ENCODE measurements at places on chromosomes 12 and 14.

- no peak for DNase-seq
Observed at GRCh38 chr12:38142974-38143373, 173.6 kb upstream of the ALG10B start.

GRCh38 chr12:92446083-92446460 is 256.7 kb upstream of the PLEKHG7 start:
- DNase-seq = no peak

DNA sequence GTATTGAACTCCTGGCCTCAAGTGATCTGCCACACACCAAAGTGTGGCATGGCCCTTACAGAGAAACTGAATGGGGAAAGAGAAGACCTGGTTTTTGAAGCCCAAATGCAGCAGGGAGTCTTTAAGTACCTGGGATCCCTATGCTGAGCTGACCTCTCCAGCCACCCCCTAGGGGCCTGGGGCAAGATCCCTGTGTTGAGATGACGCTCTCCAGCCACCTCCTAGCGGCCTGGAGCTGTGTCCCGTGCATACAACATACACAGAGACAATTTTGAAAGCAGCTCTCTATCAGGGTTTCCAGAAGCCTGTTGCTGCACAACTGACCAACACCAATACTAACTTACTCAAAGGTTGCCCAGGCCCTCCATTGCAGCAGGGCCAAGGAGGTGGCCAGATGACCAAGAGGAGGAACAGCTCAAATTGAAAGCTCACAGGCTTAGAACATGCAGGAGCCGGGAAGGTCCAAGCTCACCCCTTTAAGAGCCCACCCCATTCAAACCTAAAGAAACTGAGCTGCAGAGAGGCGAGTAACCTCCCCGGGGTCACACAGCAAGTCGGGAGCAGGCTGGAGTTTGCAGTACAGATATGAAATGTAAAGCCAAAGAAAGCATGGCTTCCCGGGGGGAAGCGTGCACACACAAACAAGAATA is 31.5 kb downstream of the TTC7B start:
- no peak for DNase-seq

DNA sequence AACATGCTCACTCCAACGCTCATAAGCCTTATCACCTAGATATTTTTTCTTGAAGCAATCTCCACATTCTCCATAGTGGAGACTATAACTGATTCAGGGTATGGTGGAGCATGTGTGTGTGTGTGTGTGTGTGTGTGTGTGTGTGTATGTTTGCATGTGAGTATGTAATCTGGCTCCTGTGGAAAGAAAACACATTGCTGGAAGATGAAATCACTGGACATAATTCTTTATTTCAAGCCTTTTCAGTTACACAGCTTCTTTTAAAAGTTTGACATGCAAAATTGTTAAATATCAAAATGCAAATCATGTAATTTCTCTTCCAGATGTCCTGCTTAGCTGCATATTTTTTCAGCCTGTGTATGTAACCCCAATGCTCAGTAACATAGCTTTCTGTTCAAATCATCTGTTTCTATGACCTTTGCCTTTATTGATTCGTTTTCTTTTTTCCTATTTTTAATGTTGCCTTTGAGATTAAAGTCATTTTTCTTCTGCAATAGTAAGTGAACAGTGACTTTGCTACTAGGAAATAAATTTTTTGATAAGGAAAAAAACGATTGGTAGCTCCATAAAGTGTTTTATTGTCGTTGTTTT is 80.5 kb upstream of the BTG1 start:
- DNase-seq = no peak

GRCh38 chr12:7961395-7962178 is 25.6 kb upstream of the SLC2A3 start:
- no peak for DNase-seq

DNA sequence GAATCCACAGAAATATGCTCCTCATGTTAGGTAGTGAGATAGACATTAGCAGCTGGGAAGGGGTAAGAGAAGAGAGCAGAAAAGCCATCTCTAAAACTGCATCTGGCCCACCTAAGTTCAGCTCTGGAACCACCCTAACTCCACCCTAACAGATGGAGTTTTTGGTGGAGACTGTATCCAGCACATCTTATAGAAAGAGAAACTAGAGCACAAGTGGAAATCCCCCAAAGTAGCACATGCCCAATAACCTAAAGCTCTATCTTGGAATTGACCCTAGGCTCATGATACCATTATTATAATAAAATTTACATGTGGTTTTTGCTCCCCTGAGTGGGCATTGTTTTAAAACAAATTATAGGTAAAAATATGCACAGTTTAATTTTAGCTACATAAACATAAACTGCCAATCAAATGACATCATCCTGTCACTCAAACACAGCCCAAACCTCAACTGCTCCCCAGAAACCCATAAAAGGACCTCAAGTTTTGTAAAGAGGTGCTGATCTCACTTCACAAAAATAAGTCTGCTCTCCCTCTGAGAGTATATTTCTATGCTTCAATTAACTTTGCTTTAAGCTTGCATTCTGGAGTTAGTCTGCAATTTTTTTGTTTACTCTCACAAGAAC is 206.4 kb downstream of the PIK3C2G start:
- no peak for DNase-seq

DNA sequence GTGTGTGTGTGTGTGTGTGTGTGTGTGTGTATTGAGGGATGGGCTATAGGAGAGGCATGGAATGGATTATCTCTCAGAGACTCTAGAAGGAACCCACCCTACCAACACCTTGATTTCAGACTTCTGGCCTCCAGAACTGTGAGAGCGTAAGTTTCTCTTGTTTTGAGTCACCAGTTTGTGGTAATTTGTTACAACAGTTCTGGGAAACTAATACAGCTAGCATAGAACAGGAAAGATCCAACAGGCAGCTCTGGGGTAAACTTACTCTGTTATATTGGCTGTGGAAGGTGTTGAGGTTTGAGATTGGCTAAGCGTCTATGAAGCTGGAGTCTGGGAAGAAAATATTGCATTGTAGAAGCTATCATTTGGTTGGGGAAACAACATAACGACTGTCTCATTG is 334.3 kb downstream of the AACS start:
- DNase-seq = no peak

- DNase-seq = no peak
Observed at GRCh38 chr14:105660816-105661531, 134.6 kb downstream of the TMEM121 start.

- no peak for DNase-seq
Observed at GRCh38 chr14:70113211-70113610, 75.5 kb downstream of the SLC8A3 start.

GRCh38 chr14:29601616-29602015 is 326.0 kb downstream of the PRKD1 start:
- DNase-seq = no peak

DNA sequence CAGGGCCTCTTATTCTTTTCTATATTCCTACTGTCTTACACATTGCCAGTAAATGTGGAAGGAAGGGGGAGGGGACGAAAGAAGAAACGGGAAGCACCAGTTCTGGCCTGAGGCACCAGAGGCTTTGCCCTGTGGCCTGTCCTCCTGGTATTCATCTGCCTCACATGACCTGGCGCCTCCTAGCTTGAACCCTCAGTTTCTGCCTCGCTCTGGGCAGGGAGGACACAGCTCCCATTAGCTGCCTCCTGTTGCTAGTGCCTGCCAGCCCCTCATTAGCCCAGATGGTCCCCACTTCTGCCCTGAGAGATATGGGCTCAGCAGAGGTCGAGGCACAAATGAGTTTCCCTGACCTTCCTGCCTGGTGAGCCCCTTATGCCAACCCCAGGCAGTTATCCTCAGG is 3.0 kb upstream of the PLEKHG6 start:
- no peak for DNase-seq

DNA sequence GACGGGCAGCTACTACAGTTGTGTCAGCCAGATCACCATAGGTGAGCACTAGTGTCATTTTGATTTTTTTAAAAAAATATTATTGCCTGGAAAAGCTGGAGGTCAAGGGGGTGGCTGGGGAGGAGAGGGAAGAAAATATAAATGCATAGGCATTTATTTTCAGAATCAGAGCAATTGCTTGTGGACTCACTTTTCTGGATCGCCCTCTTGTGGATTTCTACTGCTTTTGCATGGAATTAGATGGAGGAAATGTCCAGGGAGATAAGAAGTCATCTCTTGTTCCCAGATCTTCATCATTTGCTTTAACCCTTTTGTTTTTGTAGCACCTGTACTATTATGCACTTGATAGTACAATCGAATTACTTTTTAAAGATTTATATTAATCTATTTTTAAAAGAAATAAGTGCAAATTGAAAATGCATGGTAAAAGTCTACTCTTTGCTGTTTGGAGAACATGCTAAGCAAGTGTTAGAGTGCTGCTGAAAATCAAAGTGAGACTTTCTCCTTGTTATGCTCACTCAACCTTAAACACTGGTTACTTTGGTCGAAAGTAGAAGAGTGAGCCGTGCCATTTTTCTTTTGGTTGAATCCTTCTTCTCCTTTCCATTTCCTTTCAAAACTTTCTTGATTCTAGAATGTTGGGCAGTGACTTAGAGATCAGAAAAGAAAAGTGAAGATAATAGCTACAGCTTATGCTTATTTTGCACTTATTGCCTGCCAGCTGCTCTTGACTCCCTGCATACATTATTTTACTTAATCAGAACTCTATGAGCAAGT is 60.6 kb upstream of the ANO4 start:
- no peak for DNase-seq

- DNase-seq = no peak
Observed at GRCh38 chr12:81340910-81341309, 263.0 kb downstream of the ACSS3 start.

- DNase-seq = no peak
Observed at GRCh38 chr12:75720812-75721641, 209.6 kb upstream of the KRR1 start.

GRCh38 chr12:110102255-110102654 is 21.9 kb upstream of the IFT81 start:
- no peak for DNase-seq

GRCh38 chr14:28635387-28635786 is 131.2 kb upstream of the FOXG1 start:
- peak; percentile 29 for DNase-seq

DNA sequence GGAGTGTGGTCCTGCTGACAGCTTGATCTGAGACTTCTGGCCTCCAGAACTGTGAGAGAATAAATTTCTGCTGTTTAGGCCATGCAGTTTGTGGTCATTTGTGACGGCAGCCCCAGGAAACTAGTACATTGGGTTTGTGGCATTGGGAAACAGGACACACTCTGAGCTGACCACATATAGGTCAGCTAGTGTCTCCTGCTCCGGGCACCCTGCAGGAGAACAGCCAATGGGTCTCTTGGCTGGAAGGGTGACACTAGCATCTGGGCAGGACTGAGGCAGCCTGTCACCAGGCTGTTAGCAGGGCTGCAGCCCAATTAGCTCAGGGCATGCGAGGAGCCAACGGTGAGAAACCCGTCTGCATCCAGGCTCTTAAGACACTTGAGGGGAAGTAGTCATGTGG is 83.2 kb downstream of the PITPNM2 start:
- no peak for DNase-seq

DNA sequence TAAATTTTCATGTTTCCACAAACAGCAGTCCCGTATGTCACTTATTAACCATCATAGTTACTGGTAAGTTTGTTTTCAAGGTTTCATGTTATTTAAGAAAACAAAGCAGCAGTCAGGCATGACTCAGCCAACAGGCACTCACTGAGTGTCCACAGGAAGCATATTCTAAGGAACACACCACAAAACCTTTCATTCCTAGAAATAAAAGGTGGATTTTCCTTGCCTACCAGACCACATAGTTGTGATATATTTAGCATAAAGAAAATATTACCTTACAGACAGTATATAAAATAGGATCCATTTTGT is 143.3 kb upstream of the AVPR1A start:
- DNase-seq = no peak

DNA sequence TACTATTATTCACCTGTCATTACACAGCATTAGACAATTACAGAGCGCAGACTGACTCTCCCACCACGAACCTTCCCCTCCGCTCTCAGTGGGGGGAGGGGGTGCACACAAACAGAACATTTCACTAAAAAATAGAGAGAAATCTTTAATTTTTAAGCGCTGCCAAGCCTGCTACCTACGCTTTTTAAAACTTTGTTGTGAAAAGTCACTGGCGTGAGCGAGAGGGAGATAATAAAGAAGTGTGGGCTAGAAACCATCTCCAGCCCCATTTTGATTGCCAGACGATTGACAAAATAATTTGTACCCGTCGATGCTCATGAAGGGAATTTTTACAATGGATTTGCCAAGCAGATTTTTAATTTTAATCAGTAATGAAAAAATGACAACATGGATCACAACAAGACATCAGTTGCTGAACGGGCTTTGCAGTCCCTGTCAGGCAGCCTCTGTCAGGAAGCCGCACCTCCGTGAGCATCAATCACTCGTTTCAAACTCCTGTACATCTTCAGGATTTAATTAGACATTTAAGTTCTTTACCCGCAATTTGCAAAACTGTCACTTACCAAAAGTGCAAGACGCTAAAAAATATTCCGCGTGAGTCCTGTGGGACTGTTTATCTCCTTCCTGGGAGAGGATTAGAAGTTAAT is 209.1 kb downstream of the BCL11B start:
- no peak for DNase-seq

- no peak for DNase-seq
Observed at GRCh38 chr12:27221625-27222387, 22.3 kb upstream of the STK38L start.

All from retina (tissue), 1 donor.